ENCODE measurements at places on chromosomes 1 and 21.
A peak's percentile ranks its signal among the peaks of the same experiment; 100 is the strongest.

- DNase-seq: no peak
Observed at GRCh38 chr1:72063364-72064044, 218.8 kb downstream of the NEGR1 start.

DNA sequence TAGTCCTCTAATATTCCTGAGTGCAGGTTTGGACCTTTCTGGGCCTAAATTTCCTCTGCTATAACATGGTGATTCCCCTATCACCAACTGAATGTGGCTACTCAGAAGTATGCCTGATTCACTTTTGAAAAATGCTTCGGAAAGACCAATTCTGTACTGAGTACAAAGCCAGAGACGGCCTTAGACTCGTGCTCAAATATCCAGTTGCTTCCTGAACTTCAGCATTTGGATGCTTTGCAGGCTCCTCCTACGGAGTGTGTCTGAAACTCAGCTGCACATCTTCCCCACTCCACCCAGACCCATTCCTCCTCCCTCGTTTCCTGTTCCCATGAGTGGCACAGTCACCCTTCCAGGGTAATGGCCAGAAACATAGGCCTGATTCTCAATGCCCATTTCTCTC lies 98.4 kb upstream of the GADD45A start:
- DNase-seq: no peak

GRCh38 chr1:18093646-18094045 lies 14.0 kb upstream of the IGSF21 start:
- DNase-seq: no peak

- DNase-seq: no peak
Observed at GRCh38 chr1:210527091-210527490, 198.4 kb downstream of the HHAT start.

GRCh38 chr1:3910049-3910731 lies 10.1 kb upstream of the C1orf174 start:
- no peak for DNase-seq

GRCh38 chr1:147169840-147170674 lies 2.2 kb downstream of the PRKAB2 start:
- DNase-seq: no peak

- DNase-seq: no peak
Observed at GRCh38 chr1:180939711-180940103, 27.0 kb downstream of the KIAA1614 start.

DNA sequence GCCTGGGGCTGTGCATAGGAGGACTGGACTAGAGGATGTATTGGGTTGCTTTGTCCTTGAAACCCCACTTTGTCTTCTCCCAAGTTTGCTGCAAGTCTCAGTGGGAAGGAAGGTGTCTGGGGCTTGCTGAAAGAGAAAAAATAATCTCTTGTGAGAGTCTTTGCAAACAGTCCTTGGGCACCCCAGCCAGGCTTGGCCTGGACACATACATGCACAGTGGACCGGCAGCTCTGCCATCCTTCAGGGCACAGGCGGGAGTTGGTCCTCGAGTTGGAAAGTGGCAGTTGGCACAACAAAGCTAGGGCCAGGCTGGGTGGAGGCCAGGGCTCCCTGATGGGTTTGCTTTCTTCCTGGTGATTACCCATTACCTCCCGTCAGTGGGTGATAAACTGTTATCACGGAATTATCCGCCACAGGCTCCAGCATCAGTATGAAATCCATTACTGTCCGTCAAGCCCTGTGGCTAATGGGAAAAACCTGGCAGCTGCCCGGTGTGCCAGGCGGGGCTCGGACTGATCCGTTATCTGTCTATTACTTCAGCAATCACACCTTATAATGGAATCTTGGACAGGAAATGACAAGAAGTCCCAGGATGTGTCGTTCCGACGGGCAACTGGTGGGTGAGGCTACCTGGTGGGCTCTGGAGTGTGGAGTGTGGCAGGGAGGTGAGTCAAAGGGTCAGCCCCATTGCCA lies 265.7 kb downstream of the GRIK3 start:
- DNase-seq: no peak

- no peak for DNase-seq
Observed at GRCh38 chr1:225483818-225484656, 56.2 kb upstream of the LBR start.

GRCh38 chr1:209727785-209728184 lies 23.1 kb downstream of the HSD11B1 start:
- no peak for DNase-seq

GRCh38 chr1:226697151-226697928 lies 41.7 kb downstream of the ITPKB start:
- no peak for DNase-seq

- DNase-seq: peak; percentile 66
Observed at GRCh38 chr1:211529453-211529852, 37.5 kb upstream of the RD3 start.

DNA sequence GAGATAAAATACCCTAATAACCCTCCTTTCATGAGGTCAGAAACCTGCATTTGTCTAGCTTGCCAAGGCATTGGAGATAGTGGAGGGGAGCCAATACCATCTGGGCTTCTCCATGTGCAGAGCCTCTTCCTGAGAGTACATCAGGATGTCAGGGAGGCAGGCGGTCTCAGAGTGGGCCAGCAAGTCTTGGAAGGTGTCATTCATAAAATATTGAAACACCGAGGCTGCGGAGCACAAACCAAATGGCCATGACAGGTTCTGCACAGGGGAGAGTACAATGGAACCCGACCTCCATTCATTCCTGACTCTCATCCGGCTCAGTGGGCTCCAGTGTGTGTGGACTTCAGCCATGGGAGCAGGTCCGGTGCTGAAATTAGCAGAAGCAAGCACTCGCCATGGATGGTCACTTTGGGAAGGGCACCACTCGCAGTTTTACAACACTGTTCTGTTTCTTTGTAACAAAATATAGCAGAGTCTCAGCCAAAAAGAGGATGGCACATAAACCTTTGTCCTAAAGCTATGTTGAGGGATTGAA lies 446.6 kb downstream of the SIPA1L2 start:
- no peak for DNase-seq

- no peak for DNase-seq
Observed at GRCh38 chr1:180854001-180854400, 58.7 kb upstream of the KIAA1614 start.

DNA sequence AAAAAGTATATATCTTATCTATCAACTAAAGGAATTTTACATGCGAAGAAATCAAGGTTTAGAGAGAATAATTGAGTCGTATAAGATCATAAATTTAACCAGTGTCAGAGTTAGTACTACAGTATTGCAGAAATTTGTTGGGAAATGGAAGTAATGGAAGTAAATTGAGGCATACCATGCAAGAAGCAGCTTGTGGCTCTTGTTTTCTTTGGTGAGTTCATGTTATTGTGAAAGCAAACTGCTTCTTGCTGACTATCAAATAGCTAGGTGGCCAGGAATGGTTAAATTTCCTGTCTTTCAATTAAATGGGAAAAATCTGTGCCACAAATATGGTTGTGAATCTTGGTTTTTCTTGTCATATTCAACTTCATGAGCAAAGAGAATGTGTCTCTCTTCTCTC lies 652.7 kb downstream of the LMO4 start:
- DNase-seq: no peak

DNA sequence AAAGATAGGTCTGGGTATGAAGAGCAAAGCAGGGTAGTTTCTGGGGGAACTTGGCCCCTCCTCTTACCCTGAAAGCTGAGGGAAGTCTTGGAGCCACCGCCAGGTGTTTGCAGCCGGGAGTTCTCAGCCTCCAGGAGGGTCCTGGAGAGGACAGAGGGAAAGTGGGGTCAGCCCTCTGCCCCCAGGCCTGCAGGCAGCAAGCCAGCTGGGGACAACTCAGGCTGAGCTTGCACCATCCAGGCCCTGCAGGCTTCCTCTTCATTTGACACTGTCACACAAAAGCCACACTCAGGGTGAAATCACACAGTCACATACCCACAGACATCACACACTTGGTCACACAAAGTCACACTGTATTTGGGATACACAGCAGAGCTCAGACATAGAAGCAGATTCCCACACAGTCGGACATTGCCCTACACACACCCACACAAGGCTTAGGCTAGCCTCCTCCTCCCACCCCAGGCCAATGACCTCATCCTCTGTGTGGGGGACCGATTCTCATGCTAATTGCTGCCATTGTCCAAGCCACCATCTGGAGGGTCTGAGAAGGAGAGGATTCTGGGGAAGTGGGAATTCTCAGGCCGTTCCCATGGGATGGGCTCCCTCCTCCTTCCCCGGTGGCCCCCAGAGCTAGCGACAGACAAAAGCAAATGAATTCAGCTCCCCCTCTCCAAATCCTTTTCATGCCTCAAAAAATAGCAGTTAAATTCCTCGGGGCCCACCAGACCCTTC lies 3.7 kb downstream of the NES start:
- DNase-seq: peak; percentile 73

DNA sequence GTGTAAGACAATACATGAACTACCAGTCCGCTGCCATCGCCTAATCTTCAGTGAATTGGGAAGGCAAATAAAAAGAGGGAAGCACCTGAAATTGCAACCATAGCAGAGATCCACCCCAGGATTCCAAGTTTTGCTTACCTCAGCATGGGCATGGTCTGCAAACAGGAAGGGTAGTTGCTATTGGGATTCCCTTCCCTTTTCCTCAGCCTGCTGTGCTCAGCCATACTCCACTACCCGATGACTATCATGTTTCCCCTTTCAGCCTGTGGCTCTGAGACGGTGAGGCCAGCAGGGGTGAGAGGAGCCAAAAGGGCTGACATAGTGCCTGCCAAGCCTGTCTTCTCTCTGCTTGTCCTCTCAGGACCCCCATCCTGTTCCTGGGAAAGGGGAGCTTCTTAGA lies 64.2 kb downstream of the GPR137B start:
- peak; percentile 4 for DNase-seq

- DNase-seq: no peak
Observed at GRCh38 chr1:88659552-88659951, 24.5 kb upstream of the PKN2 start.

GRCh38 chr1:162368451-162368850 lies 8.2 kb downstream of the SPATA46 start:
- no peak for DNase-seq

DNA sequence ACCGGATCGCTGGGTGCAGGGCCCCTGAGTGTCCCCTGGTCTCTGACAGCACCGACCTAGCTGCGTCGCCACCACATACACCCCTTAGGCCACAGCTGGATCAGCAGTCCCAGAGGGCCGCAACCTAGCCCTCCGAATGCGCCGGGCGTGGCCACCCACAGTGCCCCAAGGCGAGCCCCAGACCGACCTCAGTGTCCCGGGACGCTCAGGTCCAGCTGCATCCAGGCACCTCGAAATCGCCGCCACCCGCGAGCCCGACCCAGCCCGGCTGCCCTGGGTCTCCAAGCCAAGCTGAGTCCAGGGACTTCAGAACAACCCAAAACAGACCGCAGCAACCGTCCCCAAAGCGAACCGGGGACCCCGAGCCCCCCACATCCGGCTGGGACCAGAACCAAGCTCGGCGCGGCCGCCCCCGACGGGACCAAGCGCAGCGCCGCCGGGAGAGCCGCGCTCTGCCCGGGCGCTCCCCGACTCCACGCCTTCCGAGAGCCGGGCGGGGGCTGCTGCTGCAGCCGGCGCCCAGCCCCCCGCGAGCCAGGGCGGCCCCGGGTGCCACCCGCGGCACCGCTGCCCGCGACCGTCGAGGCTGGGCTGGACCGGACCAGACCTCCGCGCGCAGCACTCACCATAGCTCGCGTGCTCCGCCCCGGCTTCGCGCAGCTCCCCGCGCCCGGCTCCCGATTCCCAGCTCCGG lies 54.6 kb upstream of the ECE1 start:
- no peak for DNase-seq

- DNase-seq: no peak
Observed at GRCh38 chr1:36784147-36784859, 250.0 kb downstream of the GRIK3 start.

DNA sequence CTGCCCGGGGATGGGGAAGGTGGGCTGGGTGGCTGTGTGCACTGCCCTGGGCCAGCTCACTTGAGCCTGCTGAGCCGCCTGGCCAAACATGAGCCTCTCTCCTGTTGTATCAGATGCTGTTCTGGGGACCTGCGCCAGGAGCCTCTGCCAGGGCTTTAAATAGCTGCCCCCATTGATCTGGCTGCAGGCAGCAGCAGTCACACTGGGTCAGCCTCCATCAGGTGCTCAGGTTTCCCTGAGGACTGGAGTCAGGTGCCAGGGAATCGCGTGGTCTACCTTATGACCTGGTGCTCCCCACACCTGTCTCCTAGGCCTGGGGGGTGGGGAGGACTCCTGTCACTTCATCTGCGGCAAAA lies 700 bp upstream of the CCDC28B start:
- no peak for DNase-seq

GRCh38 chr1:30381266-30381665 lies 342.1 kb downstream of the MATN1 start:
- DNase-seq: no peak

DNA sequence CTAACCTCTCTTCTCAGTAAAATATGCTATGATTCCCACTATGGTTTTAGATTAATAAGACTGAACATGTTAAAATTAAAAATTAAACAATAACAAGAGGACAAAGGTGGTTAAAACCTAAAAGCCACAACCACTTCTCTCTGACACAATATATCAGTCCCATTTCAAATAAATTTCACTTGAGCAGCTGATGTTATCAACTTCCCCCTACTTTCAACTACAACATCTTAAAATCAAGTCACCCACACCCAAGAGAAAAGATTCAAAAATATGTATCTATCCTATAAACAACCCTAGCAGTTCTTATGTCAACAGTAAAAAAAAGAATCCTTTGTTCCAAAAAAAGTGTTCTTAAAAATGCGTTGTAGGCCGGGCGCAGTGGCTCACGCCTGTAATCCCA lies 7.5 kb downstream of the PUM1 start:
- DNase-seq: no peak

GRCh38 chr1:77446841-77447555 lies 165.2 kb downstream of the AK5 start:
- no peak for DNase-seq

GRCh38 chr1:182626527-182626926 lies 22.3 kb upstream of the RGS16 start:
- DNase-seq: no peak

GRCh38 chr1:112383759-112384370 lies 12.1 kb upstream of the CTTNBP2NL start:
- no peak for DNase-seq

- DNase-seq: peak; percentile 99
Observed at GRCh38 chr21:24045775-24046215, 1561.5 kb downstream of the MRPL39 start.

- DNase-seq: no peak
Observed at GRCh38 chr1:224438989-224439388, 4.4 kb upstream of the WDR26 start.

- DNase-seq: no peak
Observed at GRCh38 chr1:65846866-65847265, 54.2 kb downstream of the PDE4B start.

DNA sequence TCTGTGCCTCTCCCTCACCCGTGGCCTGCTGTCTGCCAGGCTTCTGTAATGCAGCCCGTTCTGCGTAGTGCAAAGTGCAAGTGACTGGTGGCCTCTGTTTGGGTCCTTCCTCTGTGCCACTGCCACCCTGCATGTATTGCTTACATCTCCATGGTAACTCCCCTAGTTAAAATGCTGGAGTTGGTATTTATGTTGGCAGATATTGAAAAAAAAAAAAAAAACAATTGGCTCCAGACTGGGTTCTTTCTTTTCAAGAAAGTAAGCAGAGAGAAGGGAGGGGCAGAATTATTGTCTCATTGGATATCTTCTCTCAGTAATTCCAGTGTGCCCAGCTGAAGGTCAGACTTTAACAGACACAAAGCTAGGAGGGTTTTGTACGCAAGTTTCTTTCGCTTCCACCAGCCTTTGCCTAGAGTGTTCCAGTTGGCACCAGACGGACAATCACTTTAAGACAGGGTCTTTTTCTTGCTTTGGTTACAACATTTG lies 242.3 kb downstream of the PBX1 start:
- peak; percentile 61 for DNase-seq

Data from putamen (tissue), 1 donor.